ENCODE measurements at places on chromosomes 7 and 10.

DNA sequence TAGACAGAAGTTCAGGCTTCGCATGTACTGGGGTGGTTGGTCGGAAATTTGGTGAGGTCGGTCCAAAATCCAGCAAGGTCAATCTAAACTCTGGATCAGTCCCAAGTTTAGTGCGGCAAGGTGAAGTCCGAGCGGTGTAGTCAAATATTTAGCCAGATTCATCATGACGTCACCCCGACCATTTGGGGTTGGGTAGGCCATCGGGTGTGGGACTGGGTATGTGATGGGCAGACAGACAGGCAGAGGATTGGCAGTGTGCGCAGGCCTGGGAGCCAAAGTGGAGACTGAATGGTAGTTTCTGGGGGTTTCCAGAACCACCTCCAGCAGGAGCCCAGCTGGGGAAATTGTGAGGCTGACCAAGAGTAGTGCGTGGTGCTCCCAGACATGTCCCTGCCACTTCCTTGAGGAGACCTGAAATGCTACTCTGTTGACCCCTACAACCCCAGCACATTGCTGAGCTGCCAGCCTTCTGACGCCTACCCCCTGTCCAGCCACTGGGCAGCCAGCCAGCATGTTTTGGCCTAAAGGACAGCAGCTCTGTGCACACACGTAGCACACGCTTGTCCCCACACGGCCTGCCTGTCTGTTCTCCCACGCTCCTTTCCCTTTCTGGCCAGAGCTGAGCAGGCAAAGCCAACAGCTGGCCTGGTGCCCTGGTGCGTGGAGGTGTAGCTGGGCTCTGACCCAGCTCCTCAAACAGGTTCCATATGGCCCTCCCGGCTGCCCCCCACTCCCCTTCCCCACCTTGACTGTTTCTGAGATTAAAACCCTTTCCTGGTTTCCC, 55.9 kb downstream of the FAM241B start:
- DNase-seq = peak; percentile 94
- H3K36me3 ChIP-seq = no peaks in the 10 kb centered on the region
- no peak overlapping the region for H3K4me3 ChIP-seq
- H3K27ac ChIP-seq = peak overlapping the region; percentile 92
- H3K27me3 ChIP-seq = no peaks in the 10 kb centered on the region

- no peak overlapping the region for H3K4me3 ChIP-seq
- no peaks in the 10 kb centered on the region for H3K36me3 ChIP-seq
- no peak overlapping the region for H3K27ac ChIP-seq
Observed at GRCh38 chr7:28729727-28730126, 228.4 kb downstream of the TRIL start.

DNA sequence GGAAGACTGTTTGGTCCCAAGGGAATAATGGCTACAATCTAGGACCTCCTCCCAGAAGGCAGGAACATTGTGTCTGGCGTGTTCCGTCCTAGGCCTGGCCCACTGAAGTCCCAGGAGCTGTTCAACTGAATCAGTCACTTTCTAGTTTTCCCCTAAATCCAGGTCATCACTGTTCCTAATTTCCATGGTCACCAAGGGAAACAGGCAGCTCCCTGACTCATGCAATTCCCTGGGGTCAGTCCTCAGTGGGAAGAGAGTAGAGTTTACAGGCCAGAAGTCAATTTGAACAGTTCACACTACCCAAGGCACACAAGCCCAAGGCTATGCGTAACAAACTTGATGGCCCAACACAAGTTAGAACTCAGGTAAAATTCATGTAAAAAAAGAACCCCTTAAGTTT, 44.0 kb downstream of the CREB3L2 start:
- H3K27me3 ChIP-seq = no peaks in the 10 kb centered on the region
- H3K4me3 ChIP-seq = no peak overlapping the region
- no peak overlapping the region for H3K27ac ChIP-seq
- no peak for DNase-seq

- no peaks in the 10 kb centered on the region for H3K4me1 ChIP-seq
- H3K27ac ChIP-seq = no peak overlapping the region
- H3K36me3 ChIP-seq = no peaks in the 10 kb centered on the region
- DNase-seq = no peak
Observed at GRCh38 chr7:34825221-34825620, 167.2 kb downstream of the NPSR1 start.

- H3K27me3 ChIP-seq = no peaks in the 10 kb centered on the region
- H3K27ac ChIP-seq = no peak overlapping the region
- no peaks in the 10 kb centered on the region for H3K4me1 ChIP-seq
Observed at GRCh38 chr10:78207216-78207615, 173.6 kb downstream of the RPS24 start.

GRCh38 chr10:98323221-98324164, 55.5 kb upstream of the LOXL4 start:
- no peak overlapping the region for H3K4me3 ChIP-seq
- H3K27me3 ChIP-seq = no peaks in the 10 kb centered on the region
- no peak overlapping the region for H3K27ac ChIP-seq
- H3K36me3 ChIP-seq = no peaks in the 10 kb centered on the region

DNA sequence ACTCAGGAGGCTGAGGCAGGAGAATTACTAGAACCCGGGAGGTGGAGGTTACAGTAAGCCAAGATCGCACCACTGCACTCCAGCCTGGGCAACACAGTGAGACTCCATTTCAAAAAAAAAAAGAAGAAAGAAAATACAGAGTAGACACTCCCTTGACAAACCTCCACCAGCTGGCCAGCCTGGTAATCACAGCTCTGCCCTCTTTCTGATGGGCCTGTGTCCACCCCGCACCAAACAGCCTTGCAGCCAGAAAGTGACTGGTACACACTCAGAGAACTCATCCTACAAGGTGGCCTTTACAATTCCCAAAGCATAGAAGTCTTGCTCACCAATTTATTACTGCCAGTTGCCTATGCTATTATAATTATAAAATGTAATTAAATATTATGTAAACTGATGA, 66.6 kb downstream of the COBL start:
- no peak overlapping the region for H3K4me3 ChIP-seq
- no peak overlapping the region for H3K27ac ChIP-seq
- H3K4me1 ChIP-seq = no peaks in the 10 kb centered on the region
- H3K27me3 ChIP-seq = no peaks in the 10 kb centered on the region

DNA sequence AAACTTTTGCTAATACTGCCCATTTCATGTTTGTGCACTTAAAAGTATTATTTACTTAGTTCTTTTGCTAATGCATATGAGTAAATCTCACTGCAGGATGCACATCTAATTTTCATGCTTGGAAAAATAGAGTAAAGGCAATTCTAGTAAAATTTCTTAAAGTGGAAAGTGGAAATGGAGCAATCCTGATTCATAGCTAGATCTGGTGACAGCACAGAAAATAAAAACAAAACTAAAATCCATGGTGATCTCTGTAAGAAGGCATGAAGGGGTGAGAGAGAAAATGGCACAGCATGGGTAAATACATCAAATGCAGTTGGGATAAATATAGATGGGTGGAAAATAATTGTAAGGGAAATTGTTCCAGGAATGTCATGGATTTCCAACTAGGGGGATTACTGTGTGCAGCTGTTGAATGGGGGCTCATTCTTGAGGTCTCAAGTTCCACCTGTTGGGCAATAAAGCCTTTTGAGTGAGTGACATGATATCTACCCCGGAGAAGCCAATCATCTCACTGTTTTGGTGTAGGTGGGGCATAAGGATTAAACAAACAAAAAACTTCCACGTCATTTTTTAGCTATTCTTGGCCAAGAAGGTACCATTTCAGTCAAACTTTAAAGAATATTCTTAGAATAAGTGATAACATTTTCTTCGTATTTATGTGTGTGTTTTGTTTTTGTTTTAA, 1.7 kb upstream of the MCU start:
- no peak overlapping the region for H3K4me3 ChIP-seq
- peaks cover 12% of the 10 kb centered on the region for H3K4me1 ChIP-seq
- no peak overlapping the region for H3K27ac ChIP-seq
- H3K36me3 ChIP-seq = no peaks in the 10 kb centered on the region
- no peak for DNase-seq

DNA sequence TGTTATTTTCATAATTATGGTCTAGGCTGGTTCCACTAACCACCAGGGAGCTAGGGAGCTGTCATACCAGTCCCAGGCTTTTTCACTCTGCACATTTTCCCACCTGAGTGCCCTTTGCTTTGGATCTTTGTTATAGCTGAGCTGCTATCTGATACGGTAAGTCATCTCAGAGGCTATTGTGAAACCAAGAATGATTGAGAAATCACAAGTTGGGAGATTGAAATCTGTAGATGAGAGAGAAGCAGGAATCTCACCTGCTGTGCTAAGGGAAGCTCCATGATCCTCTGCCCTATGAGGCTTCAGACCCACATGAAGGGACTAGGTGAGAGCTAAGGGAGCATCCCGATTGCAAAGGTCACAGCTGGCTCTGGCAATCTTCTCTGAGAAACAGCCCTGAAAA, 307.8 kb downstream of the REEP3 start:
- no peaks in the 10 kb centered on the region for H3K4me1 ChIP-seq
- DNase-seq = no peak
- H3K4me3 ChIP-seq = no peak overlapping the region
- H3K36me3 ChIP-seq = no peaks in the 10 kb centered on the region

DNA sequence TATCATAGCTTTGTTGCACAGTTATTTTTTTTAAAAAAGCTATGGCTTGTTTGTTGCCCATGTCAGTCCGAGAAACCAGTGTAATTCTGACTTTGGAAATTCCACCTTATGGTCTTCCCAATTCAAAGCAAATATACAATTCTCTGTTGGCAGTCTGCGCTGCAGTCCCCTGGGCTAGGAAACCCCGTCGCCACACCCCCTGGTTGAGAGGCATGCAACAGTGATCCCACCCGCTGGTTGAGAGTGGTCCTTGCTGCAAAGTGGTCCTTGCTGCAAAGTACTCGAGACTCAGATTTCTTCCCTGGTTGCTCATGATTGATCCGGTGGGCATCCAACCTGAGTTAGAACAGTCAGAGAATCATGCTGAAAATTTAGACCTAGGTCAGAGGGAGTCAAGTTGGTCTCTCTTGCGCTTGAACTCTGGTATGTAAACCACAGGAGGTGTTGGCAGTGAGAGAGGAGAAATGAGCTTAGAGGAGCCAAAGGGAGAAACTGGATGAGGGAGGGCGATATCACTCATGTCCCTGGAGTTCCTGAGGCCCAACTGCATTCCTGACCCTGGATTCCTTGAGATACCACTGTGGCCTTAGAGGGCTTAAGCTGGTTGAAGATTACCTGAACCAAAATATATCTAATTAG, 45.0 kb upstream of the STK17A start:
- no peak overlapping the region for H3K4me3 ChIP-seq
- no peaks in the 10 kb centered on the region for H3K27me3 ChIP-seq
- no peaks in the 10 kb centered on the region for H3K4me1 ChIP-seq
- no peak overlapping the region for H3K27ac ChIP-seq
- DNase-seq = no peak

- no peak for DNase-seq
- no peaks in the 10 kb centered on the region for H3K27me3 ChIP-seq
- no peaks in the 10 kb centered on the region for H3K36me3 ChIP-seq
- H3K27ac ChIP-seq = no peak overlapping the region
Observed at GRCh38 chr7:24911213-24911603, 68.8 kb downstream of the OSBPL3 start.

DNA sequence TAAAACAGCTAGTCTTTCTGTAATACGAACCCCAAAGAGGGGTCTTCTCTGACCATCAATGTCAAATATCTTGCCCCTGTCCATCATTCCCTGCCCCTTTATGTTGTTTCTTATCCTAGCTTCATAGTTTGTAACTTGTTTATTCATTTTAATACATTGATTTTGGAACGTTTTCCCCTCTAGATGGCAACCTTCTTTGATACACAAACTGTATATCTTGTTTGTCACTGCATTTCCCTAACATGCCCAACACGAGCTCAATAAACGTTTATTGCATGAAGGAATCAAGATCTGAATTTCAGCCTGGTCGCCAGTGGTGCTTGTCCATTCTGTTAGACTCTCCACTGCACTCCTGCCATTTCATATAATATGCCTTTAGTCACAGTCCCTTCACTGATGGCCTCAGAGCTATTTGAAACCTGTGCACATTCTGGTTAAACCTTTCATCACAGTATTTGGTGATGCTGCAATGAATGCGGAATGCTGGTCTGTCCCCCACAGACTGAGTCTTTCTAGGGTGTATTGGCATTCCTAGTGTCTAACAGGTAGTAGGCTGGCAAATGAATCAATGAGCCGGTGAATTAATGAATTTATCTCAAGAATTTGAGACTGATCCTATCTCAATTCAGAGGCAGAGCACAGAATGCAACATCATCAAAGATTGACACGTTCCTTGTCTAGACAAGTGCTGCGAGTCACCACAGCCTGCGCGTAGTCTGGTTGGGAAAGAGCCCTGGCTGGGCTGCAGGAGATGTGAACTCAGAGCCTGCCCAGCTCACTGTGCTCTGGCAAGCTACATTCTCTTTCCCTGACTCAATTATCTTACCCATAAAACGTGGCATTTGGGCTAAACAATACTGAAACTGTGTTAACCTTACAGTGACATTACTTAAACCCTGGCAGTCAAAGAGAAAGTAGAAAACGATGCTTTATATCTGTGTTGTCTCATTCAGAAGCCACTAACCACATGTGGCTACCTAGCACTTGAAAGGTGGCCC, 55.2 kb upstream of the FRMD4A start:
- no peak overlapping the region for H3K4me3 ChIP-seq
- no peak overlapping the region for H3K27ac ChIP-seq
- H3K27me3 ChIP-seq = no peaks in the 10 kb centered on the region
- no peak for DNase-seq
- no peaks in the 10 kb centered on the region for H3K36me3 ChIP-seq
- no peaks in the 10 kb centered on the region for H3K4me1 ChIP-seq

DNA sequence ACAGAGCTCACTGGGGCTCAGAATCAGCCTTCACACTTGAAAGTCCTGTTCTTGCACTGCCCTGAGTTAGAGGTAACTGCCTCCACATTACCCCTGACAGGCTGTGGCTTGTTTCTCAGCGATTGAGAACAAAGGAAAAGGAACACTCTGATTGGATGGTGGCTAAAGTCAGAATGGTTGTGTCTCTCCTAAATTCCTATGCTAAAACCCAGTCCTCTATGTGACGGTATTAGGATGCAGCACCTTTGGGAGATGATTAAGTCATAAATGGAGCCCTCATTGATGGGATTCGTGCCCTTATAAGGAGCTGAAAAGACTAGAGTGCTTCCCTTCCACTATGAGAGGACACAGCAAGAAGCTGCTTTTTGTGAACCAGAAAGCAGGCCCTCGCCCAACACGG, 38.9 kb upstream of the DGKI start:
- no peaks in the 10 kb centered on the region for H3K4me1 ChIP-seq
- H3K27me3 ChIP-seq = no peaks in the 10 kb centered on the region
- no peak overlapping the region for H3K27ac ChIP-seq
- H3K4me3 ChIP-seq = no peak overlapping the region
- no peak for DNase-seq
- H3K36me3 ChIP-seq = peaks cover 39% of the 10 kb centered on the region

DNA sequence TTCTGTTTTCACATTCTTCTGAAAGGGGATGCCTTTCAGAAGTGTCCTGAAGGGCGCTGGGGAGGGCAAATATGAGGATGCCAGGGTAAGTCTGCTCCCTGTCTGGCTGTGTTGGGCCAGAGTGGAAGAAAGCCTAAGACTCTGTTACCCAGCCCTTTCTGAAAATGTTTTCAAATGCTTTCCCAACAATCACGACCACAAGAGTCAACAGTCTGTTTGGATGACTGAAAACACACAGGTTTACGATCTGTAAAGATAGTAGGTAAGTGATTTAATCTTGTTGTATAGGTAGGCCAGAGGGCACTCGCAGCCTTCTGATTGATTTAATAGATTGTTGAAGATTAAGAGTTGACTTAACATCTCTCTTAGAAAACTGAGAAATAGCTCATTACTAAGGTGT, 13.2 kb downstream of the SGPL1 start:
- H3K27ac ChIP-seq = no peak overlapping the region
- no peaks in the 10 kb centered on the region for H3K27me3 ChIP-seq
- no peaks in the 10 kb centered on the region for H3K36me3 ChIP-seq
- DNase-seq = no peak
- H3K4me3 ChIP-seq = no peak overlapping the region
- H3K4me1 ChIP-seq = no peaks in the 10 kb centered on the region
